Activated naive CD4-positive, alpha-beta T cell (primary cell): ENCODE measurements at places on chromosomes 7 and 10.

DNA sequence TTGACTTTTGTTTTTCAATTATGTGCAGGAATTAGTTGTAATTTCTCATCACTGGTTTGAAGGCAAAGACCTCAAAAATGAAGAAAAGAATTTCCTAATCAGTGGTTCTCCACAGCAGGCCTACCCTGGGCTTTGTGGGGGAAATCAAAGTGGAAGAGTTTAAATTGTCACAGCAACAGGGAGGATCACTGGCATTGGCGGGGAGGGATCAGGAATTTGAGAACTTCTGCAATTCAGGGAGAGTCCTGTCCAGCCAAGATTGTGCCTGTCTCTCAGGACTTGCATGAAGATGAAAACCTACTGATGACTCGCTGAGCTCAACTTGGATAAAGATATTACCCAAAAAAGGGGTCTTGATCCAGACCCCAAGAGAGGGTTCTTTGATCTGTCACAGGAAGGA, 70.1 kb downstream of the HACD1 start:
- no peak for DNase-seq

- no peak for DNase-seq
Observed at GRCh38 chr7:121871188-121871587, 1.8 kb upstream of the PTPRZ1 start.

DNA sequence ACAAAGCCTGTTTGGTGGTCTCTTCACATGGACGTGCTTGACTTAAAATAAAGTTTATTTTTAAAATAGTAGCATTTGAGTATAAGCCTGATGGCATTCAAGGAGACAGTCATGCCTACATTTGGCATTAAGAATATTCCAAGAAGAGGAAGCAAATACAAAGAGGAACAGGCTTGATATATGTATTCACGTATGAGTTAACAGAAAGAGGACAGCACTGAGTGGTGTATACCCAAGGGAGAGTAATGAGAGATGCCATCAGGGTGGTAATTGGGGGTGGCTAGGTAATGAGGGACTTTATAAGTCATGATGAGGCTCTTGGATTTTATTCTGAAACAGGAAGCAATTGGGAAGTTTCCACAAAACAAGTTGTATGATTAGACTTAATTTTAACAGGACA, 363.3 kb downstream of the SEMA3D start:
- no peak for DNase-seq

DNA sequence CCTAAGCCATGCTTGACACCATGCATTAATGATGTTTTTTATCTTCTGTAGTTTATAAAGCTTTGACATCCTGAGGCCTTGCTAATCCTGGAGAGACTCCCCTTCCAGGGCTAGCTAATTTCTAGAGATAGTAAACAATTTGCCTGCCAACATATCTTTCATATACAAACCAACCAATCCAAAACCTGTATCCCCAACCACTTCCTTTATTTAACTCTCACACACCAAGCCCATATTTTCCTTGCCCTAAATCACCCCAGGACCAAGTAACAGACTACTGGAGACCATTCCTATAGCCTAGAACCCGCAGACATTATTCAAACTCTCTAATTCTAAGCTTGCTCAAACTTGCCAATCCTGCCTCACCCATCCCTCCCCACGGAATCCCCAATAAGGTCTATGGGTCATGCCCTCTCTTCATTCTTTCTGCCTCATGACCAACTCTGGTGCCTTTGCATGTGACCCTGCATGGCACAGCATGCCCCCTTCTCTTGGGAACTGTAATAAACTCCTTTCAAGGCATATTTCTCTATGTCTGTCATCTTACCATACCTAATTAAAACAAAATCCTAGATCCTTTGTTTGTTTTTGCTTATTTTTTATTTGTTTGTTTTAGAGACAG, 116.6 kb upstream of the CACUL1 start:
- no peak for DNase-seq

DNA sequence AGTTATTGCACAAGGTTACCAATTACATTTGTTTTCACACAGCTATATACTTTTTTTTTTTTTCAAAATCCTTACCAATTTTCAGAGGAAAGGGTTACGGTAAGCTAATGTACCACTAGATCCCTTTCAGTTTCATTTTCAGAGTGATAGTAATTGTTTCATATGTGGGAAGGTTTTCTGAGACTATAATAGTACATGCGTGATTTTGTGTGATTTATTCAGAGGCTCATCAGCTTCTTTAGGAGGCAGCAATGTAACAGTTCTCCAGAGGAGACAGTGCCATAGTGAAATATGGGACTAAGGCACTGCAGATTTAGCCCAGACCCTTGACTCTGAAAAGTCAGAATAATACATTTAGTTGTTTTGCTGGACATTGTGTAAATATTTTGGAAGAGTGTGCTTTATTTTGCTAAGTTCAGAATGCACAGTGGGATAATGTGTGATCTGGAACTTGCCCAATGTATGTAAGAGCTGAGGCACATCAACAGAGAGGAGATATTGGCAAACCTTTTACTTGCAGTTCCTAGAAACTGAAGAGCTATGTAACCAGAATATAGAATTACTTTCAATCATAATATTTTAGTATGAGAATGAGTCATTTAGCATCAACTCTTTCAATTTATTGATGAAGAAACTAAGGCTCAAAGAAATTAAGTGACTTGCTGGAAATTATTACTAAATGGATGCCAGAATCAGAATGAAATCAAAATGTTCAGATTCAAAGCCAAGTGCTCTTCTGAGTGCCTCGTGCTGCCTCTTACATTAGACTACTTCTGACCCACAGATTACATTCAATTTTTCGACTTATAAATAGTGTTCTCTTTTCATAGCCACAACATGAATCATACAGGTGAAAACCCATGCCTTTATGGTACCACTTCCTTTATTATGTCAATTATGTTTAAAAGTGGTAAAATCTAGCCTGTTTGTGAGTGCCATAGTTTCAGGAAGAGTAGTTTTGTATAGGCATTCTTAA, 207.7 kb upstream of the TEX47 start:
- no peak for DNase-seq

DNA sequence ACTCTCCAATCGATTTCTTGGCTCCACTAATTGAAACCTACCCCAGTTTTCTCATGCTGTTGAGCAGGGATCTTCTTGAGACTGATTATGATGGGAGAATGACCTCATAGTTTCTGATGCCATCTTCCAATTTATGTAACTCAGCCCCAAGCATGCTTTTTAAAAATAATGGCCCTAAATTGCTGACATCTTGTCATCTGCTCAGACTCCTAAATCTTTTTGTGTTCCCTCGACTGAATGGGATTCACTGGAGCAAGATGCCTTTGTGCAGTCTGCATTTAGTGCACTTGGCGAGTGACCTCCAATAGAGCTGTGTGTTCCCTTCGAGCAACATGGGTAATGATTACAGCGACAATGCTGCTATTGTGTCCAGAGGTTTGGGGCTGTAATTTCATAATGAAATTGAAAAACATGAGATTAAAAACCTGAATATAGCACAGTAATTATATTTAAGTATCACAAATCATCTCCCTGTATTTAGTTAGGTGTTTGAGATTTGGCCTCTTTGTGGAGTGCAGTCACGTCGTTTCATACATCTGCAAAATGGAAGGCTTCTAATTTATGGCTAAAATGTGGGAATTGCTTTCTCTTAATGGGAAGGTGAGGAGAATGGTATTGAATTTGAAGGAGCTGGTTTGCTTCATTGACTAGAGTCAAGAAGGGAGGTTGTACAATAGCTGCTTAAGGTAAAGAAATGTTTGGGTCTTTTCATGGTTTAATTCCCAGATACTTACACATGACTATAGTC, 192.9 kb downstream of the AUTS2 start:
- DNase-seq = no peak

GRCh38 chr7:41869596-41869995, 166.7 kb upstream of the INHBA start:
- DNase-seq = no peak

- no peak for DNase-seq
Observed at GRCh38 chr10:89352802-89353201, 25.0 kb downstream of the IFIT3 start.

GRCh38 chr10:118628397-118628796, 32.9 kb upstream of the PRLHR start:
- DNase-seq = no peak

DNA sequence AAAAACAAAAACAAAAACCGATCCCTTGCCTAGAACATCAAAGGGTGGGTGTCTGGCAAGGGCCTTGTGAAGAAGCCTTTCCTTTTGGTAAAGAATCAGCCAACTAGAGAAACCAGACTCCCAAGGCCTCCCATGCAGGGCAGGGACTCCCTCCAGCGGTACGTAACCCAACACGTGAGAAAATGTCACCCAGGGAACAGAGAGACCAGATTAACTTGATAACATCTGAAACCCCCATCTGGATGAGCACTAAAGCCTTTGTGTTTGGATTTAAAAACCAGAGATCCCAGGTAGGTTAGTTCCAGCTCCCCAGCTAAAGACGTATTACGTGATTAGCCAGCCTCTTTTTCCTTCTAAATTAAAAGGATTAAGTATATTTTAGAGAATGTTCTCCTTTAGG, 3.0 kb upstream of the HABP2 start:
- no peak for DNase-seq

GRCh38 chr7:47454069-47454973, 127.6 kb downstream of the TNS3 start:
- DNase-seq = no peak

GRCh38 chr7:91518058-91518457, 253.8 kb downstream of the FZD1 start:
- DNase-seq = no peak

- no peak for DNase-seq
Observed at GRCh38 chr7:16739863-16740622, 13.5 kb upstream of the TSPAN13 start.

- DNase-seq = no peak
Observed at GRCh38 chr10:505419-505818, 184.0 kb downstream of the DIP2C start.

GRCh38 chr7:82335927-82336326, 107.7 kb downstream of the CACNA2D1 start:
- no peak for DNase-seq

DNA sequence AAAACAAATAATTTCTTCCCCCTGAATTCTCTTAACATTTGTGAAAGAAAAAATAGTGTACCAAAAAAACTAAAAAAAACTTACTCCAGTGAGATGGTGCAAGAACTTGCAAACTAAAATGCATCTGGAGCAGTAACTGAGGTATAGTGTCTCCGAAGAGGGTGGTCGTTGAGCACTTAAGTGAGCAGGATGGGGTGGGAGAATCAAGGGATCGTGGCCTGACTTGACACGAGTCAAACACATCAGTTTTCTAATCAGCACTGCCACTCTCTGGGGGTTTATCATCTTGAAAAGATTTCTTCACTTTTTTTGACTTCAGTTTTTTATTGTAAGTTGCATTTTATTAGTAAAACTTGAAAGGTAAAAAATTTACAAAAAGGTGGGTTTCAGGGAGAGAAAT, 2.5 kb downstream of the ZNF273 start:
- no peak for DNase-seq

GRCh38 chr7:28623105-28623730, 210.9 kb downstream of the CREB5 start:
- DNase-seq = no peak

GRCh38 chr7:17689361-17689902, 250.9 kb downstream of the SNX13 start:
- DNase-seq = no peak

GRCh38 chr7:46015107-46015868, 94.2 kb upstream of the IGFBP3 start:
- DNase-seq = no peak

DNA sequence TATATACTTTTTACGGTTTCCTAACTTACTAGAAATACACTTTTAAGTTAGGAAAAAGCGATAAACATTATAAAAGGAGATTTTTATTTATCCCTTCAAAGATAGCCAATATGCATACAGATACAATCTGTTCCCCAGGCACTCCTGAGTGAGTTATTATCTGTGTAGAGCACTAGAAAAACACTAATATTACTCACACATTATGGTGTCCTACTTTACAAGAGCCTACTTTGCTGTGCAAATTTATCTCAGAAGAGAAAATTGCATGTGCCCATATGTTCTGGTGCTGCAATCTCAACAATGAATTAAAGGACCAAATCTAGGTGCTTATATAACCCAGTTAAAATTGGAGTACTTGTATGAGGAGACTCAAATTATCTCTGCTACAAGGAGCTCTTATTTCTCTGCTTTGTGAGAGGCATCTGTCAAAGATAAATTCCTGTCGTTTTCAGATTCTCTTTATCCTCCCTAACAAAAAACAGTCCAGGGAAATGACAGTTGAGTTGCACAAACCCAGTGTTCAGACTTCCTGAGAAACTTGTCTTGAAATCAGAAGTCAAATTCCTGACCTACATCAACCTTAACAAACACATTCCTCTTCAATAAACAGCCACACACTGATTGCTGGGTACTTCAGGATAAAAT, 28.9 kb downstream of the CPA1 start:
- no peak for DNase-seq
